Tibial artery (tissue), 4 donors: ENCODE measurements at places on chromosomes 2 and 18.

GRCh38 chr2:6724605-6725140, 141.0 kb downstream of the CMPK2 start:
- no peak for DNase-seq
- H3K27me3 ChIP-seq = no peaks in the 10 kb centered on the region
- no peak overlapping the region for H3K4me3 ChIP-seq

DNA sequence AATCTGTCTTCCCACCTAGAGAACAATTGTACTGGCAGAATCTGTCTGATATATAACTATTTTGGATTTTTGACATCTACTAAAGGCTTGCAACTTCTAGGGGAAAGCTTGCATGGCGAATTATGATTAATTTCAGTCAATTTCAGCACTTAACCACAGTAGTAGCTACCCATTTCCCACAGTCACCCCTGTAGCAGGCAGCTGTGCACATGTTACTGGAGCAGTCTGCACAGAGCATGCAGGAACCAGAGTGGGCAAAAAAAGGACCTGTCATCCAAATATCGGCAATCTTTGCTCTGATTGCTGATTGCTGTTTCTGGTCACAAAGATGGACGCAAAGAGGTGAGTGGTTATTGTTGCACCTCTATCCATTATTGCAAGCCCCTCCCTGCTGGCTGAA, 473.3 kb downstream of the SPAG16 start:
- no peaks in the 10 kb centered on the region for H3K36me3 ChIP-seq
- no peaks in the 10 kb centered on the region for H3K4me1 ChIP-seq
- no peak overlapping the region for H3K4me3 ChIP-seq
- H3K27me3 ChIP-seq = no peaks in the 10 kb centered on the region
- no peak overlapping the region for H3K27ac ChIP-seq

GRCh38 chr18:11849841-11850634, 1.2 kb upstream of the CHMP1B start:
- no peaks in the 10 kb centered on the region for H3K27me3 ChIP-seq
- peaks cover 29% of the 10 kb centered on the region for H3K4me1 ChIP-seq
- H3K4me3 ChIP-seq = peak overlapping the region; percentile 87
- peaks cover 4% of the 10 kb centered on the region for H3K36me3 ChIP-seq
- DNase-seq = peak; percentile 71
- peak overlapping the region; percentile 90 for H3K27ac ChIP-seq

DNA sequence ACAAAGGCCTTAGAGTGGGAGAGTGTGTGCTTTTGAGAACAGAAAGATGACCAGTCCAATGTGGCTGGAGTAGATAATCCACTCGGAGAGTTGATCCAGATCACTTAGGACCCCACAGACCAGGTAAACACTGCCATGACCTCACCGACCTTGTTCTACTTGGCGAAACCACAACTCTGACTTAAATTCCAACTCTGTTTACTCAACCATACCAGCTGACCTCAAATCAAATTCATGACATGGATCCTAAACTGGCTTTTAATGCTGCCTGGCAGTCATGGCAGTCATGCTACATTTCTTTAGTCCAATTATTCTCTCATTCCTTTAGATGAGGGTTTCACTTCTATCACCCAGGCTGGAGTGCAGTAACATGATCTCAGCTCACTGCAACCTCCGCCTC, 347.1 kb upstream of the FAM98A start:
- H3K27ac ChIP-seq = no peak overlapping the region
- no peak for DNase-seq
- no peaks in the 10 kb centered on the region for H3K4me1 ChIP-seq
- no peaks in the 10 kb centered on the region for H3K36me3 ChIP-seq
- H3K27me3 ChIP-seq = no peaks in the 10 kb centered on the region

DNA sequence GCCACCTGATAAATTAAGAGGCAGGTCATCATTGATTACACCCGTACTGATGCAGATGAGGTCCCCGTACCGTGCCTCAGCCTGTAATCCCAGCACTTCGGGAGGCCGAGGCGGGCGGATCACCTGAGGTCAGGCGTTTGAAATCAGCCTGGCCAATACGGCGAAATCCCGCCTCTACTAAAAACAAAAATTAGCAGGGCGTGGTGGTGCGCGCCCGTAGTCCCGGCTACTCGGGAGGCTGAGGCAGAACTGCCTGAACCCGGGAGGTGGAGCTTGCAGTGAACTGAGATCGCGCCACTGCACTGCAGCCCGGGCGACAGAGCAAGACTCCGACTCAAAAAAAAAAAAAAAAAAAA, 683 bp upstream of the ENOSF1 start:
- no peaks in the 10 kb centered on the region for H3K4me1 ChIP-seq
- no peak for DNase-seq
- H3K27me3 ChIP-seq = no peaks in the 10 kb centered on the region
- peak overlapping the region; percentile 67 for H3K4me3 ChIP-seq
- peak overlapping the region; percentile 78 for H3K27ac ChIP-seq

GRCh38 chr2:134640494-134640893, 78.3 kb downstream of the TMEM163 start:
- H3K36me3 ChIP-seq = no peaks in the 10 kb centered on the region
- no peaks in the 10 kb centered on the region for H3K4me1 ChIP-seq
- H3K4me3 ChIP-seq = no peak overlapping the region
- no peak overlapping the region for H3K27ac ChIP-seq
- DNase-seq = no peak

DNA sequence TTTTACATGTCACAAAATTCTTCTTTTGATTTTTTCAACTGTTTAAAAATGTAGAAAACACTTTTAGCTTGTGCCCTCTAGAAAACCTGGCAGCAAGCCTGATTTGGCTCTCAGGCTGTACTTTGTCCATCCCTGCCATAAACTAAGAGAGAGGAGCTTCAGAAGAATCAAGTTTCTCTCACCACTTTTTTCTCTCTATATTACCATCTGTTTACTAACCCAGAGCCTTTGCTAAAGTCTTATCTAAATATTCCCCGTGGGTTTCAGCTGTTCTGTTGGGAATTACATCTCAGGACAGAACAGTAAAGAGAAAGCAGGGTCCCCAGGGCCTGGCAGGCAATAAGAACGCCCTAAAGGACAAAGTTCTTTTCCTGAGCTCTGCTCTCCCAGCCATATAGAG, 409.1 kb upstream of the CRIM1 start:
- H3K4me1 ChIP-seq = no peaks in the 10 kb centered on the region
- no peaks in the 10 kb centered on the region for H3K27me3 ChIP-seq
- no peak overlapping the region for H3K27ac ChIP-seq
- no peak overlapping the region for H3K4me3 ChIP-seq
- H3K36me3 ChIP-seq = no peaks in the 10 kb centered on the region

- H3K36me3 ChIP-seq = no peaks in the 10 kb centered on the region
- no peak overlapping the region for H3K4me3 ChIP-seq
- no peak overlapping the region for H3K27ac ChIP-seq
- DNase-seq = no peak
- H3K4me1 ChIP-seq = peaks cover 5% of the 10 kb centered on the region
These were observed 25.4 kb downstream of the TET3 start for GRCh38 chr2:74010087-74010541.

- H3K4me1 ChIP-seq = no peaks in the 10 kb centered on the region
- H3K4me3 ChIP-seq = no peak overlapping the region
- no peaks in the 10 kb centered on the region for H3K36me3 ChIP-seq
- H3K27ac ChIP-seq = no peak overlapping the region
These were observed 29.3 kb upstream of the CRIM1 start for GRCh38 chr2:36326286-36326685.

DNA sequence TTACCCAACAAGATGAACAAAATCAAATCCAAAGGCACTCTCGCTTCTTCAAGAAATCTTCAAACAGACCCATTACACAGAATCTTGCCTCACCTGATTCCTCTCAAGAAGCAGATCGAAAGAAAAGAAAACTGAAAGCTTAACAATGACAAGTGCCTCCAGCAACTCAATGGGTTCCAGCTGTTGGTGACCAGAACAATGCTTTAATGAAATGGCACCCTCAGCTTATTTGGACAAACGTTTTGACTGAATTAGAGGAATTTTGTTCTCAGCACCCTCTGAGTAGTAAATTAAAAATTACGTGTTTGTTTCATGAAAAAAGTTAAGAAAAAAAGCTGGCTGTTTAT, 211.0 kb downstream of the ZNF521 start:
- no peak overlapping the region for H3K4me3 ChIP-seq
- no peaks in the 10 kb centered on the region for H3K36me3 ChIP-seq
- no peak overlapping the region for H3K27ac ChIP-seq
- no peaks in the 10 kb centered on the region for H3K27me3 ChIP-seq

- H3K27me3 ChIP-seq = no peaks in the 10 kb centered on the region
- no peaks in the 10 kb centered on the region for H3K4me1 ChIP-seq
- no peak overlapping the region for H3K27ac ChIP-seq
- H3K36me3 ChIP-seq = peaks cover 36% of the 10 kb centered on the region
These were observed 32.9 kb downstream of the YIPF4 start for GRCh38 chr2:32310577-32310976.

GRCh38 chr2:9613291-9613690, 17.5 kb downstream of the YWHAQ start:
- H3K4me1 ChIP-seq = no peaks in the 10 kb centered on the region
- no peaks in the 10 kb centered on the region for H3K27me3 ChIP-seq
- H3K27ac ChIP-seq = peak overlapping the region; percentile 17
- DNase-seq = no peak
- no peaks in the 10 kb centered on the region for H3K36me3 ChIP-seq
